Brain pericyte (primary cell): ENCODE measurements at places on chromosomes 2 and 18.

DNA sequence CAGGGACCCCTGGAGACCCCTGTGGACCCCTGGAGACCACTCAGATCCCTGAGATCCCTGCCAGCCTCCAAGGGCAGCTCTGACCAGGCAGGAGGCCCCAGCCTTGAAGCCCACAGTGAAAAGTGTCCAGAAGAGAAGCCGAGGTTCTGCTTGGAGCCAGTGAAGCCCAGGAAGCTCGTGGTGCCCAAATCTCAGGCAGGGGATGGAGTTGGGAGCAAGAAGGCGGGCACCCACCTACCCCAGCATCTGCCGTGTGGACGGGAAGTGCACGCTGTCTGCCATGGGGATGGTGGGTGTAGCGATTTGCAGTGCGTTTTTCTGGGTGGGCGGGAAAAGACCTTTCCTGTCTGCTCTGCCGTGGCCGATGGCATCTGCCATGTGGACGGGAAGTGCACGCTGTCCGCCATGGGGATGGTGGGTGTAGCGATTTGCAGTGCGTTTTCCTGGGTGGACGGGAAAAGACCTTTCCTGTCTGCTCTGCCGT, 120.6 kb upstream of the CTDP1 start:
- DNase-seq = no peak

DNA sequence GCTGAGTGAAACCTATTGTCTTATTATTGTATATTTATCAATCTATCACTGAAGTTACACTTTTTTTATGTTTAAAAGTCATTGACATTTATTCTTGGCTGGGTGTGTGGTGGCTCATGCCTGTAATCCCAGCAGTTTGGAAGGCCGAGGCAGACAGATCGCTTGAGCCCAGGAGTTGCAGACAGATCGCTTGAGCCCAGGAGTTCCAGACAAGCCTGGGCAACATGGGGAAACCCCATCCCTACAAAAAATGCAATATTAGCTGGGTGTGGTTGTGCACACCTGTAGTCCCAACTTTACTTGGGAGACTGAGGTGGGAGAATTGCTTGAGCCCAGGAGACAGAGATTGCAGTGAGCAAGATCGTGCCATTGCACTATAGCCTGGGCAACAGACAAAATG, 97.8 kb downstream of the EPC2 start:
- no peak for DNase-seq

DNA sequence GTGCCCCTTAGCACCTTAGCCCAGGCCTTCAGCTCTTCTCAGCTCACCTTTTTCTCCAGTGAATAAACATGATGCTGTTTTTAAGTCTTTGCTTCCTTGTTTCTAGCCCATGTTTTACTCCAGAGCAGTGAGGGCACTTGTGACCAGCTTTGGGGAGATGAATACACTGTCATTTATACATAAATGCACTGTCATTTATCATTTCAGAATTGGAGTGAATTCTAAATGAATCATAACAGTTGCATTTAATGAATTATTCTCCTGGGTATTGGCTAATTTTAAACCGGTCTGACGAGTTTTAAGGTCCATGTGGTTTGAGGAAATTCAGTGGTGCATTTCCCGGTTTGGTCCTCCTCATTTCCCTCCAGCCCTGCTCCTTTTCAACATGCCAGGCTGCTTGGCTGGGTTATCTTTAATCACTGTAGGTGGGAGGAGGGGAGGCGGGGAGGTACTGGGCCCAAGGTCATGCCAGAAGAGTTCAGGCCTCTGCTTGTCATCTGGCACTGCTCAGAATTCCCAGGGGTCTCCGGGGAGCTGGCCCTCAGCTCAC, 23.9 kb downstream of the PRKCE start:
- DNase-seq = no peak

- DNase-seq = no peak
Observed at GRCh38 chr18:67969458-67969857, 452.9 kb upstream of the DSEL start.

DNA sequence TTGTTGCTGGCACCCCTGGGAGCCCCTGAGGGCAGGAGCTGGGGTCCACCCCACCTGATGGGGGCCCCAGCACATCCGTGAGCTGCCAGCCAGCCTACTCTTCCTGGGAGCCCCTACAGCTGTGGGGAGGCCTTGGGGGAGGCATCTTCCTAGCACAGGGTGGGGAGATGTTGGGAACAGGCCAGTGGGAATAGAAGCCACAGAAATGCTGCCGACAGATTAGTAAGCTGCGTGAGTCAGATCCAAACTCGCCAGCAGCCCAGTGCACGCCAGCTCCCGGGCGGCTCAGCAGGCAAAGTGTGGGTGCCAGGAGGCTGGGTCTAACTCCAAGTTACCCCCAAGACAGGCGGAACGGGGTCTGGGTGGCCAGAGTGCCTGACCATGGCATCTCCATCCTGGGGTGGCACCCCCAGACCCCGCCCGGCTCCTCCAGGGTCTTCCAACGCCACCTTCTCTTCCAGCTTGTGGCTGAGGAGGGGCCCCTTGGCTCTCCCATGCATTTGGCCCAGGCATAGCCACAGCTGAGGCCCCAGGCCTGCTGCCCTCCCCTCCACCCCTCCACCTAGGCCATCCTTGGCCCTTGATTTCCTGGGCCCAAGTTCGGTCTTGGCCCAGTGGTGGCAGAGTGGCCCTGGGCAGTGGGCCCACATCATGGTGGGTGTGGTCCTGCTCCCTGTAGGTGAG, 15.3 kb downstream of the CROCC2 start:
- peak; percentile 71 for DNase-seq

DNA sequence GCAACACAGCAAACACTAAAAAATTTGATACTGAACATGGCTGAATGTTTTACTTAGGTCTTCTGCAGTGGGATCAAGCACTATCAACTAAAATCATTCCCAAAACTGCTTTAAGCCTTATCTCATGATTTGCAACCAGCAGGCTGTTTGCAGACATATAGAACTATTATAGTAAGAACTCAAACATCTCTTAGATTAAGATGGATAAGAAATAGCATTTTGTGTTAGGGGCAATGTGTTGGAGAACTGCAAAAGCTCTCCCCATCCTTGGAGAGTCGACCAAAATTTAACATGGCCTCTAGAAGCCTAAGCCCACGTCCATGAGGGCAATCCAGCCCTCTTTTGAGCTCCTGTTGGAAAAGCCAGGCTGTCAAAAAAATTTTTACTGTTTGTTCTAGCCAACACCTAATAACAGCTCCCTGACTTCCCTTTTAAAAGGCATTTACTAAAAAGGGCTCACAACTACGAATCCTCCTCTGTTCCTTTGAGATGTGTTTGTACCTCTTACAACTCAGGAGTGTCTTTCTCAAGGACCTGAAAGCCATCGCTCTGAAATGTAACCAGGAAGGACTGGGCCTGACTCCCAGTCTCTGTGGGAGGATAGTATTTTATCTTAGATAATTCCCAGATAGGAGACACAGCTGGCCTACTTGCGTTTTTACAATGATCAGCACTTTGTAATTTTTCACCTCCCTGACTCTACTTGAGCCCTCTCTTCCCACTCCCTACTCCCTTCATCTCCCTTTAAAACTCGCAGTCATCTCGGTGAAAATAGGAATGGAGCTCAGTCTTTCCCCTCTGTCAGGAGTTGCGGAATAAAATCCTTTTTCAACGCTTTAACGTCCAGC, 1.4 kb downstream of the KRCC1 start:
- no peak for DNase-seq

DNA sequence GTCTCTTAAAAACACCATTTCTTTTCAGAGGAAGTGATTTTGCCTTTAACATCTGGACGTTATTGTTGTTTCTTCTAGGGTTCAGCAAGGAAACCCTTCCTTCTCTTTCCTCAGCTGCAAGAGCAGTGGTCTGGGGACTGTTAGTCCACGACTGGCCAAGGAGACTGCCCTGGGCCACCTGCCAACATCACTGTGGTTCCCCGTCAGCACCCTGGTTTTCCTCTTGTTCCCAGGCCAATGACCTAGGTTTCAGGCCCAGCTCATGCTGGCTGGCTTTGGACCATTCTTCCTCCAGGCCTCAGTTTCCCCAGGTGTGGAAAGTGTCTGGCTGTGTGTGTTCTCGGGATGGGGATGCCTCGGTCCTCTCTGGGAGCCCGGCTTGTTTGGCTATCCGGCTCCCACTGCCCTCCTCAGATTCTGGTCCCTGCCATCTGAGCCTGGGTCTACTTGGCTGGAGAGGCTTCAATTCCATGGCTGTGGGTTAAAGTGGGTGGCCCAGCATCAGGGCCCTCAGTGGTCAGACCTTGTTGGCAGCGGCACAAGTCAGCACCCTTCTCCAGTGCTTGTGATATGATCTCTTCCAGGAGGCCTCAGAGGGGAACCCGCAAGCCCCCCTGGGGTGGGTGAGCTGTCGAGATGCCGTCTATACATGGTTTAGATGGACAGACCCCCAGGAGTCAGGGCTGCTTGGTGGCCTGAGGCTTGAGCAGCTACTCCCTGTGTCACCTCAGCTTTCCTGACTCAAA, 234.3 kb upstream of the HS6ST1 start:
- no peak for DNase-seq

GRCh38 chr2:240460253-240460711, 24.8 kb downstream of the GPC1 start:
- DNase-seq = no peak

- DNase-seq = peak; percentile 59
Observed at GRCh38 chr2:196160101-196160500, 11.3 kb downstream of the STK17B start.

DNA sequence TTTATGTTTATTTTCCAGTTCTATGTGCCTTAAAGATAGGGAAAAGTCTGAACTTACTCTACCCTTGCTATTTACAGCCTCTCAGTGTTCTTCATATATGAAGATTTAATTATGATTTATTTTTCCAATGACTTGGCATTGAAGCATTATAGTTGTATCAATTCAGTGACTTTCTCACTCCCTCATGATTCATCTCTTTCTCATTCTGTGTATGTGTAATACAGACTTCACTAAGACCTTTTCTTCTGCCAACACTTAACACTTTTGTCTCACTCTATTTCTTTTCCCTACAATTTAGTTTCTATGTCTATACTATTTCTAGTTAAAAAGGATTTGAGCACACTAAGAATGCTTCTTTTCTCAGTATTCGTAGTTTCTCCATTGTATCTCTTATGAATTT, 1470.3 kb upstream of the ACVR2A start:
- DNase-seq = no peak

GRCh38 chr2:47266939-47267710, 112.0 kb upstream of the STPG4 start:
- no peak for DNase-seq

- DNase-seq = no peak
Observed at GRCh38 chr2:196587739-196588138, 51.8 kb upstream of the CCDC150 start.

DNA sequence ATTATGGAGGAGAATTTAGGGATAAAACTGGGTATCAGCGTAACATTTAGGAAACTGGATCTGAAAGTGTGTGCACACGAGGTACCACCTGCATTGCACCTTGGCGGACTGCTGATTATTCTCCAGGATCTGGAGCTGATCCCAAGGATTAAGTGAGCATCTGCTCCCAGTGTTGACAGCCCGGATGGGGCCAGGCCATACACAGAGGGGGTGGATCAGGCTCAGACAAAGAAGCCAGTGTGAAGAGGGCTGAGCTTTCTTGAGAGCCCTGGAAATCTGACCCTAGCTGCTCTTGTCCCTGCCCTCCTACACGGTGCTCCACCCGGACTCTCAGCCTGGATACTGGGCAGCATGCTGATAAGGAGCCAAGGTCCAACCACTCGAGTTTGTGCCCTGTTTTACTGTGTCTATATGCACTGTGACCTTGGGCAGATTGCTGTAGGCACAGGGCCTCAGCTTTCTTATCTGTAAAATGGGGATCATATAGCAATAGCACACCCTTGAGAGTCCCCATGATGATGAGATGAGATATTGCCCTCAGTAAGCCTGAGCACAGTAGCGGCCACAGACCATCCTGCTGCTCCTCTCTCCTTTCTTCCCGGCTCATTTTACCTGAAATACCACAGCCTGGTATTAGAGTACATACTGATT, 396.8 kb upstream of the CELF4 start:
- DNase-seq = no peak

GRCh38 chr2:111940333-111941196, 42.2 kb downstream of the MERTK start:
- DNase-seq = no peak

GRCh38 chr2:187552381-187552780, 1.9 kb downstream of the TFPI start:
- no peak for DNase-seq

GRCh38 chr2:136582628-136583205, 182.6 kb upstream of the THSD7B start:
- DNase-seq = no peak

DNA sequence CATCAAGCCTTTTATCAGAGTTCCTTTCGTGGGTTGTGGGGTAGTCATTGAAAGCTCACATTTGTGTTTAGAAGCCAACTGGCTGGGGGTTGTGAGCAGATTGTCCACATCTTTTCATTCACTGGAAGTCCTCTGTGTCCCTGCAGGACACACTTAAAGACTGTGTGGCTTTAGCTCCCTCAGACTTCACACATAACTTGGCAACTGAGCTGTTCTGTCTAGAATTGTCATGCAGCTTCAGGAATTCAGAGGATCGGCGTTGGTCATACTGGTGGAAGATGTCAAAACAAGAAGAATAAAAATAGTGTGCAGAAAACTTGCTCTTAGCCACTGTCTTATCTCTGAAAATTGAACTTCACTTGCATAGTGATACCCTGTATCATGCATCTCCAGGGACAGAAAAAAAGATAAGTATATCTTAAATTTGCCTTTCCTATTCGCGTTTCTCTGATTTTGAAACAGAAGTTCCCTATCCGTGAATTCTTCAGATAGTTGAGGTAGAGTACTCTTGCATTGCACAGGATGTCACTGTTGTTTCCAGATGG, 49.6 kb downstream of the TRAPPC12 start:
- DNase-seq = no peak

DNA sequence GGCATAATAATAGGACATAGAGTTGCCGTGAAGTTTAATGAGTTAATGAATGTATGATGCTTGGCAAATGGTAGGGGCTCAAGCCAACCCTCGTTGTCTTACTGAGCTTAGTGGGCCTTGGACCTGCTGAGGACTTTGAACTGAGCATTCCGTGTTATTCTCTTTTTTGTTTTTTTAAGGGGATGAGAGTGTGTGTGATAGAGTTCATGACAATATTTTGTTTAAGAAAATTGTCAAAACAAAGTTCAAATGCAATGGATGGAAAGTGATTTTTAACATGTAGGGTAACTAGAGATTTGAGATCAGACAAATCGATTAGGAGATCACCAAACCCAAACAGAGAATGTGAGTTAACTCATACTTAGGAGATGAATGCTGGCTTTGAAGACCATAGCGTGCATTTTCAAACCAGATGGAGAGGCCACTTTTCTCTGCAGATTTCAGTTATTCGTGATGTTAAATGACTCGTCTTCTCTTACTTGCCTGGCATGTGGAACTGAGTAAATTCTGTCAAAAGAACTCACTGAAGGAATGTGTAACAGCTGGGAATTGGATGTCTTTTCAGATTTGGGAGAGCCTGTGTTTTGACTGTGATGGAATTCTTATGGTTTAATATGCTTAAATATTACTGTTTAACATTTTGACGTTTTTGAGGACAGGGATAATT, 88.7 kb downstream of the NEDD4L start:
- no peak for DNase-seq
